ENCODE measurements at places on chromosomes 4 and X.

DNA sequence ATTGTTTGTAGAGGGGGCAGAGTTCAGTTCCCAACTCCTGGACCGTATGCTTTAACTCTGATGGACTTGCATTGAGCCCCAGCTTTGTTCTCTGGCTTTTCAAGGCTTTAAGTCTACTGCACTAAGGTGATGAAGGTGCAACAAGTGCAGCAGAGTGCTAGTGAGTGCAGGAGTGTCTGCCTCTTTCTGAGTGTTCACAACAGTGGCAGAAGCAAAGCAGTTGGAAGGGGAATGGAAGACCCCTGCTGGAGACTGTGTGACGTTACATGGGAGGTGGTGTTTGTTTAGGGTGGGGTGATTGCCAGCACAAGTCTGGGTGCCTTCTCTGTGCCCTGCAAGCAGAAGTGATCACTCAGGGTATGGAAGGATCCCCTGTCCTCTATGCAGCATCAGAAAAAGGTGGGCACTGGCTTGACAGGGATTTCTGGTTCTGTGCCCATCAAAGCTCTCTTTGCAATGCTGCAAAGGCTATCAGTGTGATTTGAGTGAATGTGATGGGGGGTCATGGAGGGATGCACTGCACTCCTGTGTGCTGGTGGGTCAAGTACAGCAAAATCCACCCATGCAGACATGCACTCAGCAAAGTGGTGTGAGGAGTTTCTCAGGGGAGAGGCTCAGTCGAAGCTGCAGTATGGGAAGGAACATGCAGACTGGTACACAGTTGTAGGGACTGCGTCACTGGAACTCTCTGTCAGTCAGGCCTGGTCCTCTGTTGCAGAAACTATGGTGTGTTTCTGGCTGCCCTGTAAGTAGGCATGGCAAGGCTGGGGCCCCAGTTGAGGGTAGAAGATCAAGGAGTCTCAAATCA is 70.9 kb upstream of the UGT2B7 start:
- no peak for DNase-seq

- no peak for DNase-seq
Measured at GRCh38 chr4:22363787-22364186, 152.1 kb downstream of the ADGRA3 start.

DNA sequence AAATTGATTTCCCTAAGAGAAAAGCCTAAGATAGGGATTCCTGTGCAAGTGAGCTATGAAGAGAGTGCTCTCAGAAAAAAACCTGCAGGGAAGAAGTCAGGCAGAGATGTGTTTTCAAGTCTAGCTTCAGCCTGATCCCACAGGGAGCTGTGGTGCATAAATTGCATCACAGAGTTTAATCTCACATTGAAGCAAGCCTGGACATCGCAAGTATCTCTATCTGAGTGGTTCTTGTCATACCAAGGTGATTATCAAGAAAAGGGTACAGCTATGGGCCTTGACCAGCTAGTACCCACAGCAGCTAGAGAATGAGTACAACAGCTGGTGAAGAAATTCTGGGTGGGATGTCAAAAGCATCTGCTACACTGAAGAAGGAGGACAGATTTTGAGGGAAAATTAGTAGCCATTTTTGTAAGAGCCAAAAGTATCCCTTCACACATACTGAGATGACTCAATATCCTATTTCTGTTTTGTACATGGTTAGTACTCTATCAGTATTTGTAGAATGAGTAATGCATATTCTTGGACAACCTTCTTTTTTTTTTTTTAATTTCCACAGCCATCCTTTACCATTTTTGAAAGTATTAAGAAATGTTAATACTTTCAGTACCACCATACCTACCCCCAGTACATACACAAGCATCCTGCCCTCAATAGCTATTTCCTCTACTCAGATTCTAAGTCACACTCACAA is 708.9 kb downstream of the IL1RAPL1 start:
- no peak for DNase-seq

DNA sequence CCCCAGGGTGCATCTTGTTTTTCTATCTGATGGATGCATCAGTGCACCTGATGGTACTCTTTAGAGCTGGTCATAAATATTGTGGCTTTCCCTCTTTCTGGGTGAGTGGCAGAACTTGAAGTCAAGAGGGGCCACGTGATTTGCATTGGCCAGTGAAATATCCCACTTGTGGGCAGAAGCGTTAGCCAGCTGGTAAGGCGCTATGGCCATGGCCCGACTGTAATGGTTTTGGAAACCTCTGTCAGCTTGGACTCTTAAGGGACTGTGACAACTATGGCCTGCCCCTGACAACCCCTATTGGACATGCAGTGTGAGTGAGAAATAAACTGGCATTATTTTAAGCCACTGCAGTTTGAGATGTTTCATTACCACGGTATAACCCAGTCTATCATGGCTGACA is 72.8 kb downstream of the SEL1L3 start:
- DNase-seq: no peak

GRCh38 chr4:22677780-22678179 is 15.0 kb upstream of the GBA3 start:
- no peak for DNase-seq

All from heart left ventricle (tissue), 16 donors.